D721Med (cell line): ENCODE measurements at places on chromosomes 4 and X.

DNA sequence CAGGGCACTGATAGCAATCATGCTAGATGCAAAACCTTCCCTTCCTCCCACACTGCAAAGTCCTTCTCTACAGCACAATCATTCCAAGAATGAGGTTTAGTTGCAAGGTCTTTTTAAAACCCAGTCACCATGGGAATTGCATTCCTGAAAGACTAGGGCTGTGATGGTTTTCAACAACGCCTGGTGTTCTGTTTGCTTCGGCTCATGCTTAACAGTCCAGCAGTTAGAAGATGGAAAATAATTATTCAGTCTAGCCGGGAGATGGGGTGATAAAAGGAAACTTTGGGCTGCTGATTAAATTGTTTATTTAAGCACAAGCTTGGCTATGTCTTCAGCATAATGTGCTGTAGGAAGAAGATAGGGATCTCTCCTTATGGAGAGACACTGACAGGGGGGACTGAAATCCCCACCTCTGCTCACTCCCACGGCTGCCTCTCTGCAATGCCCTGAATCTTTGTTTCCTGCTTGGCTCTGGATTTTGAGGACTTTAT is 211.4 kb downstream of the MID1IP1 start:
- DNase-seq, result no peak

DNA sequence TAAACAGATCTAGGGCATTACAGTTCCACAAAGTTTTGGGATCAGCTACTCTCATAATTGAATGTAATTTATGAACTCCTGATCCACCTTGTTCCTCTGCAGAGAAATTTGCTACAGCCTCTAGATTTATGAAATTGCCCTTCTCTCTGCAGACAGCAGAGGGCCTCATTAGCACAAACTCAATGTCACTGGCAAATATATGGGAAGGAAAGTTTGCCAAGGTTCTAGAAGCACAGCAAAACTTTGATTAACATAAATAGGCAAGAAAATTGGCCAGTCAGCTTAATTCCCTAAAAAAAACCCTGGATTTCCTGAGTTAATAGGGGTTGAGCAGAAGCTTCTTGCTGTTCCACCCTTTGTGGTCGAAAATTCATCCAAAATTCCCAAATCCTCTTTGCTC is 31.5 kb downstream of the PRPS1 start:
- no peak for DNase-seq

DNA sequence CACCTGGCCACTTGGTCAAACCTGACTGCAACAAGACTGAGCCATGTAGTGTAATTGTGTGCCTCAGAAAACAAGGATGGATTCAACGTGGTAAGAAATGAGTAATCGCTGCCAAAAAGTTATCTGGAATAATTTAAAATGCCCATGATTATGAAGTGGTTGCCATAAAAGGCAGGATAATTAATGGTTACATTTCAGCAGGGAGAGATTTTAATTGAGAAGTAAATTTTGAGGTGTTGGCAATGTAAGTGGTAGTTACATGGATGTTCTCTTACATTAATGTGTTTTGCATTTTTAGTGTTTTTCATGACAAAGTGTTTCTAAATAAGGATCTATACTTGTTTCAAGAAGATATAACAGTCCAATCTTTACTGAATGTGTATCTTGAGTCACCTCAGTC is 15.7 kb downstream of the HAUS3 start:
- no peak for DNase-seq

- DNase-seq, result no peak
Measured at GRCh38 chr4:127165971-127166370, 466.8 kb upstream of the INTU start.

DNA sequence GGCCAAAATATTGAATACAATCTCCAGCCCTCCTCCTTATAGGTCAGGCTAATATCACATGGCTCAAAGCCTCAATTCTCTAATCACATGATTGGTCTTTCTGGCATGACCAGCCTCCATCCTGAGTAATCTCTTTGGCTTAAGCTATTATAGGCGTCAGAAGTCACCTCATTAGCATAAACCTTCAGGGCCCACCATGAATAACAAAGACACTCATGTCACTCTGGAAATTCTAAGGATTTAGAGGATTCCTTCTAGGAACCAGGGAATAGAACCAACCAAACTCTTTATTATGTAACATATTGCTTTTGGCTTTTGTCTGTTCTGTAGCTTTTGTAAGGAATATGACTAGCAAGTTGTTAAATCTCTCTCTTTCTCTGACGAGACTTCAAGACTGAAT is 109.2 kb upstream of the IGFBP7 start:
- DNase-seq, result no peak

DNA sequence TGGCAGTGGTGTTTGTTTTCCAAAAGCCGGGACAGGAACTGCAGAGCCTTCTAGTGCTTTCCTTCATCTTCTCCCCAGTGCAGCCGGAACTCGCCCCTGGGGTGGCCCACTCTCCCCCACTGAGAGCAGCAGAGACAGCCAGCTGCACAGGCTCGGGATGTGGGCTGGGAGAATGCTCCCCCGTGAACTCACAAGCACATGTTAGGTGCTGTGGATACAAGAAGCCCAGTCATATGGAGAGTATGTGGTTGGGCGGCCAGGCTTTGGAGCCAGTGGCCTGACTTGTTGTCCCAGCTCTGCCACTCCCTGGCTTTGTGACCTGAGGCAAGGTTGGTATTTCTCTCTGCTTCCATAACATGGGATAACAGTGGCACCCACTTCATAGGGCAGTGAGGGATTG is 9.4 kb upstream of the KIAA0232 start:
- DNase-seq, result no peak

GRCh38 chrX:151227627-151228026 is 51.2 kb downstream of the GPR50 start:
- DNase-seq, result no peak

DNA sequence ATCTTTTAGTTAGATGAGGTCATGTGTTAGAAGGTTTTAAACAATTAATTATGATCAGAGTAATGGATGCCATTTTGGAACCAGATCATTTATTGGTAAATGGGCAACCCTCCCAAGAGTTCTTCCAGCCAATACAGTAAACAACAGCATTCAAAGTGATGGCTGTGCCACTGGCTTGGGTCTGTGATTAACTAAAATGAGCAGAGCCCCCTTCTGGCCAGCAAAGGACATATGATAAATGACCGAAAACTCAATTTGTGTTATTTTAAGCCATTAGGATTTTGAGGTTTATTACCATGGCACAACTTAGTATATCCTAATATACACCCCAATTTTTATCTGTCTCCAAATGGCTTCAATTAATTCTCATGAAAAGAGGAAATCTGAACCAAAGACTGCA is 90.8 kb upstream of the NPFFR2 start:
- DNase-seq, result no peak

- no peak for DNase-seq
Measured at GRCh38 chr4:160044693-160045092, 941.8 kb downstream of the RAPGEF2 start.

- no peak for DNase-seq
Measured at GRCh38 chr4:84531689-84532088, 32.6 kb upstream of the NKX6-1 start.

- DNase-seq, result no peak
Measured at GRCh38 chr4:112817933-112818593, 181.1 kb downstream of the LARP7 start.

DNA sequence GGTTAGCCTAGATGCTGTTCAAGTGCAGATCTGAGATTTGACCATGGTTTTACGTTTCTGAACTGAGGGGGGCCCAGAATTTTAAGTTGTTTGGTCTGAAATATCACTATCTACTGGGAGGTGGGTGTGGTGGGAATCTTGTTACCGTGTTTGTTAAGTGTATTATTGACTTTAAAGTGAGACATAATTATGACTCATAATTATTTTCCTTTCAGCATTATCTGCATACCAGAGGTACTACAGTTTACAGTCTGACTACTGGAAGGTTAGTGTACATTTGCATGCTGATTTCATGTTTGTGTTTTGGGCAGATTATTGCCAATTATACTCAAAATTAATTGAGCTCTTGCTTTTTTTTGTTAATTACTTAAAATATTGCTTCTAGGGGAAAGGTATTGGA is 101.5 kb downstream of the KDM6A start:
- no peak for DNase-seq

DNA sequence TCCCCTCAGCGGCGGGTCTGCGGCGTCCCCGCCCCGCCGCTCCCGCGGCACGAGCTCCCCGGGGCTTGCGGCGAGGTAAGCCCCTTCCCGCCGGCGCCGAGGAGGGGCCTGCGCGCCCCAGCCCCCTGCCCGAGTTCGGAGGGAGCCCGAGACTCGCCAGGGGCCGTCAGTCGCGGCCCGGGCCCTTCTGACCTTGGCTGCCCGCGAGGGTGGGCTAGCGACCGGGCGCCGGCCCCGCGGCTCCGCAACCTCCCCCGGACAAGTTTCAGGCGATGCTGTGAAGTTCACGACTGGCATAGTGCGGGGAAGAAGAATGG is 554 bp downstream of the CDKL5 start:
- DNase-seq, result no peak
